ENCODE measurements at places on chromosomes 6 and 20.

GRCh38 chr6:108822401-108822800, 25.8 kb upstream of the ARMC2 start:
- DNase-seq: no peak

DNA sequence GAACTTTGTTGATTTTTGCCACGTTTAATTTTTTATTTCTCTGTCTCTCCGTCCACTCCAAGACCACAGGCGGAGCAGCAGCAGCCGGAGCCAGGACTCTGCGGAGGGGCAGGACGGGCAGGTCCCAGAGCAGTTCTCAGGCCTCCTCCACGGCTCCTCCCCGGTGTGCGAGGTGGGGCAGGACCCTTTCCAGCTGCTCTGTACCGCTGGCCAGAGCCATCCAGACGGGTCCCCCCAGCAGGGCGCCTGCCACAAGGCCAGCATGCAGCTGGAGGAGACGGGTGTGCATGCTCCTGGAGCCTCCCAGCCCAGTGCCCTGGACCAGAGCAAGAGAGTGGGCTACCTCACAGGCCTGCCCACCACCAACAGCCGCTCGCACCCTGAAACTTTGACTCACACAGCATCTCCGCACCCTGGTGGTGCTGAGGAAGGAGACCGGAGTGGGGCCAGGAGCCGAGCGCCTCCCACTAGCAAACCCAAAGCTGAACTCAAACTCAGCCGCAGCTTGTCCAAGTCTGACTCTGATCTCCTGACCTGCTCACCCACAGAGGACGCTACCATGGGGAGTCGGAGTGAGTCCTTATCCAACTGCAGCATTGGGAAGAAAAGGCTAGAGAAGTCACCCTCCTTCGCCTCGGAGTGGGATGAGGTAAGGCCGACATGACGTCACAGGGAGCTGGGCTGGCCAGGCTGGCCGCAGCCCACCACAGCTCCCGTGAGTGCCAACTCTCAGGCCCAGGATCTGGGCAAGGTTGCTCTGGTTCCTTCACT, 123.5 kb downstream of the TCP11 start:
- DNase-seq: peak; percentile 83

DNA sequence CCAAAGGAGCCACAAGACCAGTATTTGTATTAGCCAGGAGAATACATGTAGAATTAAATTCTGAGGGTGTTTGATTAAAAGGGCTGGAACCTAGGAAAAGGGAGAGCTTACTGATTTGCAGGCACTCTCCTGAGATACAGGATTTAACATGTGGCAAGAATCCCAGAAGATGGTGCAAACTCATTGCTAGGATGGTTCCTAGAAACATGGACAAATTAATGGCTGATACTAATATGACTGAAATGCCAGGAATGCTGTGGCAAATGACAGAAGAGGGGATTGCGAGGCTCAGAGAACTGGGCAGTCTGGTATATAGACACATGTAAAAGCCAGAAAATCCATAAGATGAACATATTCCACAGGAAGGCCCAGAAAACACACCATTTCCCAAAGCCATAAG, 118.1 kb downstream of the RWDD2A start:
- no peak for DNase-seq

DNA sequence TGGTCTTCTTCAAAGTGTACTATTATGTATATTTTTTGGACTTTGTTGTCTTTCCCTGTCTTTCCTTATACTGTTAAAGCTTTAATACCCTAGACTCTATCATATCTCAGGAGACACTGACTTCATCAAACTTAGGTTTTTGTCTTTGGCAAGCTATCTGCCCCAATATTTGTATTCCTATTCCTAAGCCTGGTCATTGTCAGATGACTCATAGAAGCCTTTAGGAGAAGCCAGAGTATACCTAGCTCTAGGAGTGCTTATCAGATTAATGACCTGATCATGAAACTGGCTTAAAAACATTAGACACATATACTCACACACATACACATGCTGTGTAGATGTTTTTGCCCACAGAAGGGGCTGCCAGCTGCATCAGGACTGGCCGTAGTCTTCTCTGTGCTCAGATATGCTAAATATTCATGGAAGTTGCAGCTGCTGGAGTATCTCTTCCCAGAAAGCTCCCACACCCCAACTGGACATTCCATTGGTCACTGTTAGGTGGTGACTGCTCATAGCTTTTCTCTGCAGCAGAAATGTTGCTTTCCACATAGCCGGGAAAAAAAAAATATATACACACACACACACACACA, 102.0 kb downstream of the ANKS1A start:
- no peak for DNase-seq

- DNase-seq: no peak
These were observed 13.9 kb upstream of the VAPB start for GRCh38 chr20:58374906-58375758.

- no peak for DNase-seq
These were observed 15.3 kb downstream of the SPDEF start for GRCh38 chr6:34540841-34541240.

- no peak for DNase-seq
These were observed 45.4 kb downstream of the CDS2 start for GRCh38 chr20:5172167-5172601.

- no peak for DNase-seq
These were observed 55.0 kb downstream of the COL12A1 start for GRCh38 chr6:75150685-75151412.

- peak; percentile 31 for DNase-seq
These were observed 89.2 kb upstream of the BHLHE23 start for GRCh38 chr20:63095718-63096654.

DNA sequence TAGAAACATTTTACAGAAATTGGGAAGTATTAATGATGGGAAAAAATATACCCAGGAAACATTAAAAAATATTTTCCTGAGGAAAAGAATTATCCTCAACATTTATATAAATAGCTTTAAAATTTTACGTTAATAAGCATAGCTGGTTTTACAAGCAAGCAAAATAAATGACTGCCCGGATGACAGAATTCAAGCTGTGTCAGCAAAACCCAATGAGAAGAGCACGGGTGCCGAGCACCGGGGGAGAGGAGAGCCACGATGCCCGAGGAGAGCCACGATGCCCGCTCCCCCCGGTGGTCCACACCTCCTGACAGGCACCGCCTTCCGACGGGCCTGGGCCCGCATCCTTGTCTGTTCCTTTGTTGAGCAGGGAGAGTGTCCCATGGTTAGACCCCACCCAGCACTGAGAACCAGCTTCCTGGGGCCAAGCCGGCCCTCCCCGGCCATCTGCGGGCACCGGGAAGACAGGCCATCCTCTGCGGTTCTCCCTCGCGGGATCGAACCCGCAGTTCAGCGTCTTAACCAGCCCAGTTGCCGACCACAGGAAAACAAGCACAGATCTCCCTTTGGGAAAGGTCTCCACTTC, 63.3 kb upstream of the PDE10A start:
- no peak for DNase-seq

DNA sequence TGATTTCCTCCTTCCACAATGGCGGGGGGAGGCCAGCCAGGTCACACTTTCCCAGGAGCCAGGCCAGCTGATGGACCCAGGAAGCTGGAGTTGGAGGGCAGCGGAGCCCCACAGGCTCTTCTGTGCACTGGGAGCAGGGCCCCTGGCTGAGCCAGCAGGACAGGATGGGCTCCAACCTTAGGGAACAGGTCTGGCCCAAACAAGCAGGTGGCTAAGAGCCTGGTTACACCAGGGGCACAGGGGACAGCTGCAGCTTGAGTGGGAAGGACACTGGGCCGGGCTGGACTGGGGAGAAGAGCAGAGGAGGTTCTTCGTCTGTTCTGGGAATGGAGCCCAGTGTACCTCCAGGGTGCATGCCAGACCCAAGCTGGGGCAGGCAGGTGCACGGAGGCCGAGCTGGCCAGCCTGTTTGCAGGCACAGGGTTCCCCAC, 102.3 kb downstream of the DLL1 start:
- DNase-seq: no peak

DNA sequence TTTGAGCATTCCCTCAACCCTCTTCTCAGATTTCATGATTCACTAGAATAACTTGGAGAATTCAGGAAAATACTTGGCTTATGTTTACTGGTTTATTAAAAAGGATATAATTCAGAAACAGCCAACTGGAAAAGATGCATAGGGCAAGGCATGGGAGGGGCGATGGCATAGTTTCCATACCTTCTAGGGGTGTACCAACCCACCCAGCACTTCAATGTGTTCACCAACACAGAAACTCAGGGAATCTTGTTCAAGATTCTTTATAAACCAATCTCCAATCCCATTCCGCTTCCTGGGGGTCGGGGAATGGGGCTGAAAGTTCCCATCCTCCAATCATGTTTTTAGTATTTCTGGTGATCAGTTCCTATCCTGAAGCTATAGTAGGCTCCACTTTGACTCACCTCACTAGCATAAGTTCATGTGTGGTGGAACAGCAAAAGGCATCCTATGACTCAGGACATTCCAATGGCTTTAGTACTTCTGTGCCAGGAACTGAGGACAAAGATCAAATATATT, 164.4 kb downstream of the SIM1 start:
- DNase-seq: no peak

- DNase-seq: no peak
These were observed 33.1 kb downstream of the UQCC2 start for GRCh38 chr6:33678233-33678931.

GRCh38 chr20:46739431-46740213, 30.2 kb downstream of the SLC2A10 start:
- no peak for DNase-seq

DNA sequence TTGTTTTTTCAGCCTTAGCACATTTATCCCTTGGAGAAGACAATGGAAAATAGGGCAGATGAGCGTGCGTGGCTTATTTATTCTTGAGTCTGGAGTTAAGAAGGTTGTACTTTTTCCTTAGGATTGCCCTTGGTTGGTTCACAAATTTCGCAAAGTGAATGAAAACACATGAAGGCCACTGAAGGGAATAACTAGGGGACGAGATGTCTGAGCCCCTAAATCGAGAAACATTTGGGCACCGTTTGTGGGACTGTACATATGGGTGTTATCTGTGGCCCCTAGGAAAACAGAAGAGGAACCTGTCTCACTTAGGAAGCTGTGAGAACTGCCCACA, 19.4 kb upstream of the TRIM27 start:
- DNase-seq: no peak

DNA sequence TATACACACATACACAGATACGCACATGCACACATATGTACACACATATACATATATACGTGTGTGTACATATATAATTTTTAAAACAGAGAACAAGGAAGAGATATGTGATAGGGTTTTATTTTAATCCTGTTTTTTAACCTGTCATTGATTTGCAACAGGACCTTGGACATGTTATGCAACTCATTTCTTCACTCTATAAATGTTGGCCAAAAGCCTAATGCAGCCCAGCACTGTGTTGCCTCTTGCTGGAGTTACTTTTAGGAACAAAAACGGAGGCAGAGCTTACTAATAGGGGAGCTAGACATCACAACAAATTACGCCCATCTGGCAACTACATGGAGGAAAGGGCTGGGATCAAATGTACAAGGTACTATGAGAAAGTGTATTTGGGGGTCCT, 179.9 kb upstream of the TAB2 start:
- DNase-seq: no peak

- no peak for DNase-seq
These were observed 12.2 kb downstream of the HEBP2 start for GRCh38 chr6:138416206-138416605.

DNA sequence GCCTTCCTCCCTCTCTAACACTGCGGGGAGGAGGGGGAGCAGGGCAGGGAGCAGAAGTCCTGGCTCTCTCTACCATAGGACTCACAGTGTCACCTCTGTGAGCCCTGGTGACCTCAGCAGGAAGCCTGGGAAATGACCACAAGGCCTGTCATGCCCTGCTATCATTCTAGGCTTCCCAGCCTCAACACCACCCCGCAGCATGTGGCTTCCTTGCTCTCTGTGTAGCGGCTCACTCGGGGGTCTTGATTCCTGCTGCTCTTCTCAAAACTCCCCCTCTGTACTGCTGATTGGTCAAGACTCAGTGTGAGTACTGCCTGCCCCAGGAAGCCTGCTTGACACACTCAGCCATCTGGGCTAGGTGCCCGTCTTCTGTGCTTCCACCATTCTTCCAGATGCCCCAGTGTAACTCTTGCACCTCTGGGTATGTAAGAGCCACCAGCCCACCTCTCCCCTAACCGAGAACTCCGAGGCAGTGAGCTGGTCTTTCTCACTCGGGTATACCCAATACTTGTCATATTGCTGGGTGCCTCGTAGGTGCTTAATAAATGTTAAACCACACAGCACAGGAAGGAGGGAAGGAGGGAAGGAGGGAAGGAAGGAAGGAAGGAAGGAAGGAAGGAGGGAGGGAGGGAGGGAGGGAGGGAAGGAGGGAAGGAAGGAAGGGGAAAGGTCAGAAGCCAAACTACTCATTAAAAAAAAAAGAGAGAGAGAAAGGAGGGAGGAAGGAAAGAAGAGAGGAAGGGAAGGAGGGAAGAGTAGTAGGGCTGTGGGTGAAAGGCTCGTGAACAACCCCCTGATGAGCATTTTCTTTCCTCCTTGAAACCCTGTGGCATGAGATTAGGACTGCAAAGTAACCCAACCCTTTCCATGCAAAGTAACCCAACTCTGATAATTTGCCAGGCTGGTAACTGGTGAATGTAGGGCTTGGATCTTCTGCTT, 5.0 kb downstream of the MDFI start:
- DNase-seq: peak; percentile 26

- DNase-seq: no peak
These were observed 419.1 kb downstream of the CDC5L start for GRCh38 chr6:44806656-44807055.

- no peak for DNase-seq
These were observed 18.7 kb upstream of the LAMP5 start for GRCh38 chr20:9495701-9496100.

DNA sequence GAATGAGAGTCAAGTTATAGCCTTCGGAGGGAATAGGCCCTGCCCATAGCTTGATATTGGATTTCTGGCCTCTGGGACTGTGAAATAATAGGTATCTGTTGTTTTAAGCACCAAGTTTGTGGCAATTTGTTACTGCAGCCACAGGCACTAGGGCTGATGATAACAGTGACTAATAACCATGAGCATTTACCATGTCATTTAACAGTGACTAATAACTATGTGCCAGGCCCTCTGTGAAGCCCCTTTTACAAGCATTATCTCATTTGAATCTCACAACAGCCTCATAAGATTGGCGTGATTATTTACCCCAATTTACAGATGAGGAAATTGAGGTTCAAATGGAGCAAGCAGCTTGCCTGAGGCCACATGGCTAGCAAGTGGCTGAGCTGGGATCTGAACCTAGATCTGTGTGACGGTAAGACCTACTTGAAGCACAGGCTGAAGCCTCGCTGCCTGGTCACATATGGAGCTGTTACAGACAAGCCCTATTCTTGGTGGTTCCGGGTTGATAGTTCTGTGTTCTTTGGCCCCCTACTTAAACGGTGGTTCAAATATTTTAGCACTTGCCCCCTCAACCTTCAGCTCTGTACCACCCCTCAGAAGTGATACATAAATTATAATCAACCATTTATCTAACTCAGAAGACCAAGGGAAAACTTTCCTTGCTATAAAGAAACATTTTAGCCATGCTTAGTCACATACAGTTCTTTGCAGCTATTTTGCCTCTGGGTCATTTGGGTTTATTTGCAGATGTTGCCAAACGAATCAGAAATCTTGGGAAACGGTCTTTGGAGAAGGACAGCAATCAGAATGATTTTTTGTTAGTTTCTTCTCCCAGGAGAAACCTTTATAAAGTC, 98.3 kb downstream of the ELOVL5 start:
- no peak for DNase-seq
